ENCODE measurements at places on chromosomes 7 and 10. TPM values are rescaled to one million over a fixed set of nuclear protein-coding genes. Genes with fewer than 3 reads are reported as not detected.

- no peak for DNase-seq
These were observed 2.2 kb upstream of the HIP1 start for GRCh38 chr7:75740846-75741497.

DNA sequence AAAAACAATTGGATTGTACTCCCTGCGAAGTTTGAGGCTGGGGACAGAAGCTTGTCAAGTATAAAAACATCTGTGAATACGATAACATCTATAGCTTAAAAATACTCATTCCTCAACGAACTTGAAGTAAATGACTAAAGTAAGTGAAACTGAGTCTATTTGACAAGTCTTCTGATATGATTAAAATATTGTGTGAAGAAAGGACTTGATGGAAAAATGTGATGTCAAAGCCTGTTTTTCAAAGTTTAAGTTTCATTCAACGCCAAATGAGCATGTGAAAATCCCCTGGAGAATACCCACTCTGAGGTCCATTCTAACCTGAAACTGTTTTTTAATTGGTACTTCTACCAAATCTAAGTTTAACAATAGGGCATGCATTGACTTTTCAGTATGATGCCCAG, 122.3 kb upstream of the MDFIC start:
- DNase-seq: no peak

- no peak for DNase-seq
These were observed 44.8 kb upstream of the HPSE2 start for GRCh38 chr10:99280472-99280871.

GRCh38 chr10:34791947-34792346, 23.1 kb downstream of the PARD3 start:
- no peak for DNase-seq

DNA sequence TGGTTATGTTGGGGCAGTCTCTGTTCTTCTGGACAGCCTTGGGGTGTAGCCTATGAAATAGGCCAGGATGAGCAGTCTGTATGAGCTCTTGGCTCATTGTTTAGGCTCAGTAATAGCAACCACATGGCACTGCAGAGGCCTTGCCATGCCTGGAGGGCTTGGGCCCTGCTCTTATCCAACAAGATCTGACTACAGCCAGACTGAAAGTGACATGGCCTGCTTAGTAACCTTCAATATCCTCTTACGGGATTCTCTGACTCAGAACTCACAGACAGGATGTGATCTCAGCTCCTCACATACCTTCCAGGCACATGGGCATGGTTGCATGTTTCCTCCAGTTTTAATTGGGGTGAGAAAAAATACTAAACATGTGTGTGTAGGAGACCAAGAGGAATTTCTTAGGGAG, 289.3 kb downstream of the PTEN start:
- no peak for DNase-seq

DNA sequence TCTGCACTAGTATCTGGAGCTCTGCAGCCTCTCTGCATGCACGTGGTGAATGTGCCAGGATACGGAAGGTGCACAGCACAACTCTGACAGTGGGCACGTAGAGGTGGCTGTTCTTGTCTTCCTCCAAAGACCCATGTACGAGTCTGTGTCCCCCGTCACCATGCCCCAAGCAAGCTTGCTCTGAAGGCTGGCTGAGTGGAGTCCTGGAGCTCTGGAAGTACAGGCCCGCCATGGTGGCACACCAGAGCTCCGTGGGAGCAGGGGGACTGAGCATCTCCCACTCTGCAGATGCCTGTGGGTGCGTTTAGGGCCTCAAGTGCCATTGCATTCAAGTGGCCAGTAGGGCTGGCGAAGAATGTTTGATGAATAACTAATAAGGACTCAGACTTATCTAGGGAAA, 17.1 kb downstream of the BCCIP start:
- no peak for DNase-seq

PANK1 gene
- total RNA-seq: 0.98 TPM

CYCS gene
- total RNA-seq: 125 TPM

ASAH2 gene
- total RNA-seq: 5.4 TPM

ASB10 gene
- not detected for total RNA-seq

DCLRE1A gene
- 4.3 TPM for total RNA-seq

IGFBP1 gene
- not detected for total RNA-seq

Data from naive thymus-derived CD4-positive, alpha-beta T cell (primary cell).